ENCODE measurements at places on chromosomes 2 and 18. TPM values are rescaled to one million over a fixed set of nuclear protein-coding genes. Genes with fewer than 3 reads are reported as not detected.

Gene TMEM247
- not detected for total RNA-seq

Gene SDC1
- total RNA-seq = 477 TPM

Gene DOCK10
- 6.7 TPM for total RNA-seq

Gene ATP6V1B1
- total RNA-seq = 2.4 TPM

Gene CRYGD
- total RNA-seq = not detected

Gene TRIM43
- total RNA-seq = not detected

Gene HJURP
- 9.4 TPM for total RNA-seq

Gene MATN3
- 0.56 TPM for total RNA-seq

DNA sequence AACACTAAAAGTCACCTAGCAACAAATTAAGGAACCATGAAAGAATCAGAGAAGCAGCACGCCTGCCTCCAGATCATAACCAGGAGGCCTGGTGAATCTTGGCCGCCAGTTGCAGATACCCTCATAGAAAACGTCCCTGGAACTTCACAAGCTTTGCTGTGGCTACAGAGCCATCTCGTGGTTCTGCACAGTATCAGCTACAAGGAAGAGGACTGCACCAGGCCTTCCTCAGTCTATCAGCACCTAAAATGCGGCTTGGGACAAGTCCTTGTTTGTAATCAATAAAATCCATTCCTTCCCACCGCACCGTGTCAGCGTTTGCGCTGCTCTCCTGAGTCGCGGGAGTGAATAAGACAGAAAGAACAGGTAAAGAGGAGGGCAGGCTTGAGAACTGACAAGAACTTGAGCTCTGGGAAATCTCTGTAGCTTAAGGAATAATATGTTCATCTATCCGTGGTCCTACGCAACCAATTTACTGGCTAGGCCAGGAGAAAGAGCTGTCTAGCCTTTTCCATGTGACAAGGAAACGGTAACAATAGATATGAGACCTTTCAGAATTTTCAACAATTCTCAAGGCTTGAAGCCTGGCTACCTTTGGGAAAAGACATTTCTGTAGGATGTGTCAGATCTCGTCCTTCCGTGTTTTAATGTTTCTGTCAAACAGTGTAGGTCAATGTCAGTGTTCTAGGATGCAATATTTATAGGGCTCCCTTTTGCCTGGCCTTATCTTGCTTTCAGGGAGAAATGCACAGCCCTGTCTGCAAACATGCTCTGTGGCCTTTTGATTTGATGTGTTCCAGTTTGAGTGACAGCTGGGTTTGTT is 128.5 kb upstream of the RAB12 start:
- ATAC-seq = no peak

- ATAC-seq = no peak
These were observed 810.7 kb downstream of the LRRTM4 start for GRCh38 chr2:76711490-76711889.

DNA sequence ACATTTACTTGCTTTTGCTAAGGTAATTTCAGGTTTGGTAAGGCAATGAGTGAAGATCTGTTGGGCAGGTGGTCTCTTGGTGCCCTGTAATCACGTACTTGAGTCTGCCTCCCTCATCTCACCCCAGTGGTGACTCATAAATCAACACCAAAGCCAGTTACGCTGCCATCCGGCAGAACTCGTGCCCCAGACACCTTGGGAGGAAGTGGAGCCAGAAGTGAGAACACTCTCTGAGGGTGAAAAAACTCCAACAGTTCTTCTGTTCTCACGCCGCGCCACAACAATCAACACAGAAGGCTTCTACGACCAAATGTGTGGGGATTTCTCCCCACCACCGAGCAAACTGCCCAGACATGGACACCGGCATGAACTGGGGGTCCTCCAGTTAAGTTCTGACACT is 206.2 kb downstream of the ARL4C start:
- peak; percentile 55 for ATAC-seq

GRCh38 chr18:331221-331821 is 63.5 kb upstream of the THOC1 start:
- no peak for ATAC-seq

DNA sequence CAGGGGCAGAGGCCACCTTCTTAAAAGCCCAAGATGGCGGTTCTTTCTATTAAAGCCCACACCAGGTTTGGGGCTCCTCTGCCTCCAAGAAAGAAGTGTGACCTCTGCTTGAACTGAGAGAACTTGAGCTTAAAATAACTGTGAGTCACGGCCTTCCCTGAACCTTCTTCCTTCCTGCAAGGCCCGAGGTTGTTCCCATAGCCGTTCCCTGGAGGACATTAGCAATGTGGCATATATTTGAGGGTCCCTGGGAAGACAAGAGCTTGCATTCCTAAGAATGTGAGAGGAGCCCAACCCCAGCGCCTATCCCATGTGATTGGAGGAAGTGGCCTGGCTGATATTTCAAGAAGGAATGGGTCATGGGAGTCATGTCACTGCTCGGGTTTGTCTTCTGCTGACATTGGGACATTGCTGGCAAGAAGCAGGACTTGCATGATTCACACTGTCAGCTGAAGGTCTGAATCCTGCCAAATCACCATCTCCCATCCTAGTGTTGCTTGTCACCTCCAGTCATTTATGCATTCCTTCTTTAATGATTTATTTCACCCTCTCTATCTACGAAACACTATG is 168.1 kb downstream of the TRIB2 start:
- peak; percentile 82 for ATAC-seq

All from esophagus mucosa (tissue), 1 donor.